ENCODE measurements at places on chromosomes 16 and 17.

- no peak for DNase-seq
Observed at GRCh38 chr17:78107457-78107856, 21.1 kb downstream of the TMC6 start.

- no peak for DNase-seq
Observed at GRCh38 chr17:49338883-49339282, 23.2 kb downstream of the ZNF652 start.

- DNase-seq: no peak
Observed at GRCh38 chr16:89409161-89409711, 81.1 kb downstream of the ANKRD11 start.

DNA sequence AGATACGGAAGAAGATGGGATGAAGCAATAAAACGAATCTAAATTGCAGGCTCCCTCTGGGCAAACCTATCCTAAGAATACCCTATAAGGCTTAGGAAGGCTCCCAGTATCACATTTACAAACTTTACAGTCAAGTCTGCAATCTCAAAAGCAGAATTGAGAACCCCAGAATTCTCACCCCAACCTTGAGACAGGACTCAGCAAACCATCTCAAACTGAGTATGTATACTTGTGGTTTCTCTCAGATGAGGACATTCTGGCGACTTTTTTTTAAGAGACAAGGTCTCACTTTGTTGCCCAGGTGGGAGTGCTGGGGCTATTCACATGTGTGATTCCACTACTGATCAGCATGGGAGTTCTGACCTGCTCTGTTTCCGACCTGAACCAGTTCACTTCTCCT lies 19.3 kb upstream of the ITGA2B start:
- DNase-seq: no peak
